Nephron progenitor cell (in vitro differentiated cells): ENCODE measurements at places on chromosomes 5 and 9.

DNA sequence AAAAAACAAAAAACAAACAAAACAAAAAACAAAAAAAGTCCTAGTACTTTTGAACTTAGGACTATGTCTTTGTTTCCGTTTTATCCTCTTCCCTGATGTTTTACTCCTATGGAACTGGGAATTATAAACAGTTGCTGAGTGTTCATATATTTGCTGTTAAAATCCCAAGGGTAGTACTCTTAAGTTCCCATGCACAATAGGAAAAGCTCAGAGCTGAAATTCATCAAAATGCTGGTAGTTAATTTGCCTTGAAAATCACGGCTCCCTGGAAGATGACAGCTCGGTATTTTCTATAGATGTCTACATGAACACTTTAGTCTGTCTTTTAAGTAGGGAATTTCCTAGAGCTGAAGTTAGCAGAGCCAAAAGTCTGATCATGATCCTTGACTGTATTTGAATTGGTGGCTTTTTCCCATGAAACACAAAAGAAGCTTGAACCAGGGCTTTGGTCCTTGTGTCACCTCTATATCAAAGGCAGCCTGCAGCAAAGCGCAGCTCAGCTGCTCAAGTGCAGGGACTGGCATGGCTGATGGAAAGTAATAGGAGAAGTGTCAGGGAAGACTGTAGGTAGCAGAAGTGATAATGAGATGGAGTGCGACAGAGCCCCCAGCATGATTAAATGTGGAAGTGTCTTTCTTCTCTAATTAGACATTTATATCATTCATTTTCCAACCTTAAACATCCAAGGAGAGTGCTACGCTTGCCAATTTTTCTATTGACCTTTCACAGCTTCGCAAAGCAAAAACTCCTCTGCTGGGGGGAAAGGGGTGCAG, 310.9 kb downstream of the TRIM36 start:
- no peaks in the 10 kb centered on the region for H3K36me3 ChIP-seq
- H3K4me3 ChIP-seq, result no peak overlapping the region
- peak overlapping the region; percentile 81 for H3K27ac ChIP-seq
- peaks cover 11% of the 10 kb centered on the region for H3K4me1 ChIP-seq

DNA sequence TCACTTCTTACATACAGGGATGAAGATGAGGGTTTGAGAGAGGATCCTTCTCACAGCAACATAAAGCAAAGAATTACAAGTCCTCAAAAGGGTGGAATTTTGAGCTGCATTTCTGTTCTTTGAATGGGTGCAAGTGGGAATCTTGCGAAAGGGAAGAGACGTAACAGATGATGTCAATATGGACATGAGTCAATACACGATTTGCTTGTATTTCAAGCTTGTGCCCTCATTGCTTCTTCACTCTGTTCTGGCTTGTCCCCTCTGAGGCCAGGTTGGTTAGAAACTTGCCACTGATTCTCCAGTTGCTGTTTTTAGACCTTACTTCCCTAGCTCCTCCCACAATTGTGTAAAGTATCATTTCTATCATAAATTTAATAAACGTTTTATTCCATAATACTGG, 104.8 kb upstream of the CLINT1 start:
- no peak for DNase-seq
- no peaks in the 10 kb centered on the region for H3K36me3 ChIP-seq
- H3K27me3 ChIP-seq, result no peaks in the 10 kb centered on the region
- H3K4me1 ChIP-seq, result peaks cover 28% of the 10 kb centered on the region
- no peak overlapping the region for H3K27ac ChIP-seq
- H3K4me3 ChIP-seq, result no peak overlapping the region

- H3K27me3 ChIP-seq, result no peaks in the 10 kb centered on the region
- no peak overlapping the region for H3K4me3 ChIP-seq
- DNase-seq, result no peak
- no peaks in the 10 kb centered on the region for H3K4me1 ChIP-seq
- no peaks in the 10 kb centered on the region for H3K36me3 ChIP-seq
- H3K27ac ChIP-seq, result no peak overlapping the region
Measured at GRCh38 chr9:80197661-80198060, 625.9 kb downstream of the TLE4 start.

GRCh38 chr5:146699664-146700418, 178.7 kb downstream of the PPP2R2B start:
- H3K4me1 ChIP-seq, result peaks cover 25% of the 10 kb centered on the region
- H3K27me3 ChIP-seq, result peaks cover 8% of the 10 kb centered on the region
- H3K36me3 ChIP-seq, result no peaks in the 10 kb centered on the region
- DNase-seq, result no peak
- H3K27ac ChIP-seq, result no peak overlapping the region

DNA sequence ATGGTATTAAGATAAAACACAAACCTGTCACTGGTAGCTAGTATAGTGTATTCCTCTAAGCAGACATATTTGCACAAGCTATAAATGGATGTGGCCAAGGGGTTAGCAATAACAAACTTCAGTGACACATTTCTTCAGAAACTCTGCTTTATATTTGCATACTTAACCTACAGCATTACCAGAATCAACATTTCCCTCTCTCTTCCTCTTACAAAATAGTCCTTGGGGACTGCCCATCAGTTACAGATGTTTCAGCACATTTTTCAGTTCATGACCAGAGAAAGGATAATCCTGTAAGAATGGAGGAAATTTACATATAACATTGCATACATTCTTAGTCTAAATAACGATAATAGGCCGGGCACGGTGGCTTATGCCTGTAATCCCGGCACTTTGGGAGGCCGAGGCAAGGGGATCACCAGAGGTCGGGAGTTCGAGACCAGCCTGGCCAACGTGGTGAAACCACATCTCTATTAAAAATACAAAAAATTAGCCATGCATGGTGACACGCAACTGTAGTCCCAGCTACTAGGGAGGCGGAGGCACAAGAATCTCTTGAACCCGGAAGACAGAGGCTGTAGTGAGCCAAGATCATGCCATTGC, 25.3 kb upstream of the SLC1A1 start:
- H3K4me1 ChIP-seq, result no peaks in the 10 kb centered on the region
- DNase-seq, result no peak
- H3K4me3 ChIP-seq, result no peak overlapping the region
- H3K27me3 ChIP-seq, result peaks cover 3% of the 10 kb centered on the region
- no peak overlapping the region for H3K27ac ChIP-seq
- no peaks in the 10 kb centered on the region for H3K36me3 ChIP-seq

GRCh38 chr9:93159601-93160471, 24.1 kb upstream of the WNK2 start:
- DNase-seq, result peak; percentile 96
- H3K27me3 ChIP-seq, result peaks cover 12% of the 10 kb centered on the region
- no peak overlapping the region for H3K27ac ChIP-seq
- H3K4me1 ChIP-seq, result peaks cover 27% of the 10 kb centered on the region

DNA sequence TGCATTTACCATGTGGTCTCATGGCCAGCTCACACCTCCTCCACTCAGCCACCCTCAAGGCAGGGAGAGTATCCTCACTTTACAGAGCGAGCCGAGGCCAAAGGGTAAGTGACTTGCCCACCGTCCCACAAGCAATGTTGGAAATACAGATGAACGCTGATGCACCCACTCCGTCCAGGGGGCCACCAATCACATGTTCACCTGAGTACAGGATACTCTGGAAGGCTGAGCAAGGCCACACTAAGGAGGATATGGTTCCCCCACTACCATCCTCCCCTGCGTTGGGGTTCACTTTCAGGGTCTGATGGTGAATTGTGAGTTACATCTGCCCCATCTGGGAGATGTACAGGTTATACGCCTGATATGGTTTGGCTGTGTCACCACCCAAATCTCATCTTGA, 128.8 kb downstream of the ATPSCKMT start:
- no peaks in the 10 kb centered on the region for H3K36me3 ChIP-seq
- no peak for DNase-seq
- no peak overlapping the region for H3K4me3 ChIP-seq
- H3K4me1 ChIP-seq, result no peaks in the 10 kb centered on the region
- peaks cover 18% of the 10 kb centered on the region for H3K27me3 ChIP-seq

- no peak for DNase-seq
- peaks cover 4% of the 10 kb centered on the region for H3K27me3 ChIP-seq
- H3K27ac ChIP-seq, result no peak overlapping the region
- H3K4me1 ChIP-seq, result peaks cover 5% of the 10 kb centered on the region
Measured at GRCh38 chr5:157603333-157604190, 28.0 kb upstream of the ADAM19 start.

- H3K27ac ChIP-seq, result no peak overlapping the region
- no peak for DNase-seq
- H3K4me1 ChIP-seq, result peaks cover 14% of the 10 kb centered on the region
- no peak overlapping the region for H3K4me3 ChIP-seq
Measured at GRCh38 chr5:56281489-56282165, 48.5 kb upstream of the ANKRD55 start.

DNA sequence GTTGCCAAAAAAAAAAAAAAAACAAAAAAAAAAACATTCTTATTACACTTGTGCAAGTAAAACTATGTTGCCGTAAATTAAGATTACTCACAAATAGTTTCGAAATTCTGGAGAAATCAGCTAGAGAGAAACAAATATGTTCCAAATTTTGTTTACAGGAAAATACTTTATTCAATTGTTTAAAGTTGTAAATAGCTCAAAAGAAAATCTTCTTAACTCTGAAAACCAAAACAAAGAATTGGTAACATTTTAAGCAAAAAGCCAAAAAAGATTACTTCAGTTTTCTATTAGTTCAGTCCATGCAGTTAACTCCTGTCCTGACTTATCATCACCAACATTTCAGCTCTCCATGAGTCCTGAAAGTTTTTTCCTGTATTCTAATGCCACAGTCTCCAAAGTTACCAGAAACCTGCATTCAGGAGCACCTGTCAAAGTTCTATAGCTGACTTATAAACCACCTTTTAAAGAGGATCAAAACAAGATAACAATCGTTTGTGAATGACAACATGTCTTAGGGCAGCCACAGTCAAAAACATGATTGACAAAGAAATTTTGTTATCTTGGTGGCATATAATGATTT, 194.1 kb downstream of the RANBP17 start:
- H3K4me1 ChIP-seq, result no peaks in the 10 kb centered on the region
- peaks cover 57% of the 10 kb centered on the region for H3K36me3 ChIP-seq
